Stimulated activated CD4-positive, alpha-beta T cell treated with anti-CD3 and anti-CD28 coated beads, Interleukin-4, amount 100 ng/mL, for 48 hours (primary cell): ENCODE measurements at places on chromosomes 1 and 21.

- no peak for DNase-seq
Measured at GRCh38 chr1:2304921-2305681, 77.0 kb downstream of the SKI start.

DNA sequence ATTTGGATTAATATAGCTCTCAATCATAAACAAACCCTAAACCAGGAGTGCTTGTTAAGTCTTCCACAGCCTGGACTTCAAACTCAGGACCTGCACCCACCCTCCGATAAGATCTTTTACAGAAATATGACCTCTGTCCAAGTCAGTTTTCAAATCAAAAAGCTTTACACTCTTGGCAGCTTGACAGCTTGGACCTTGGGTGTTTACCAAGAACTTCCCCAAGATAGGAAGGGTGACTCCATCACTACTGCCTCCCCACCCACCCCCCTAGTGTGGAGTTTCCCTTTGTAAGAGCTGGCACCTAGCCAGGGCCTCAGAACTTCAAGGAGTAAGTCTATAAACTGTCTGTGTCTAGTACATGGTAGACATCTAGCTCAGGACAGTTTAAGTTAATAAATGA is 9.6 kb downstream of the BCAR3 start:
- DNase-seq: no peak

DNA sequence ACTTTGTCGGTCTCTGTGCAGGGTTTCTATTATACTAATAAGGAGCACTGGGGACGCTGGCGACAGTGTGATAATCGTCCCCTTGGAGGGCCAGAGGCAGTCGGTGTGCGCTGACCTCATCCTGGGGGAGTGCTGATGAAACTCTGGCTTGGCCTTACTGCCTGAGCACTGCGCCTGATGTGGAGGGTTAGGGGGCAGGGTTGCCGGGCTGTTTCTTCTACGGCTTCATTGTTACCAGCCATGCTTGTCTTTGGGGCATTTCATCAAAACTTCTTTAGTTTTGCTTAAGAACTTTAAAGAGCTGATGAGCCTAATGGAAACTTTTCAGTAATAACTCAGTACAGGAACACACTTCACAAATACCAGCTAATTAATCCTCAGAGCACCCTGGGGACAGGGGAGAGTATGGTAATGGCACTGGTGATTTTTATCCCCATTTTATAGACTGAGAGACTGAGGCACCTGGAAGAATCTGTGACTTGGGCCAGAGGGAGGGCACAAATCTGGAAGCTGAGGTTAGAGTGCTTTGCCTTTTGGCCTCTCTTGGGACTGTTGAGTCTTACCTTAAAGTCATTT is 81.8 kb downstream of the PEX14 start:
- DNase-seq: no peak

DNA sequence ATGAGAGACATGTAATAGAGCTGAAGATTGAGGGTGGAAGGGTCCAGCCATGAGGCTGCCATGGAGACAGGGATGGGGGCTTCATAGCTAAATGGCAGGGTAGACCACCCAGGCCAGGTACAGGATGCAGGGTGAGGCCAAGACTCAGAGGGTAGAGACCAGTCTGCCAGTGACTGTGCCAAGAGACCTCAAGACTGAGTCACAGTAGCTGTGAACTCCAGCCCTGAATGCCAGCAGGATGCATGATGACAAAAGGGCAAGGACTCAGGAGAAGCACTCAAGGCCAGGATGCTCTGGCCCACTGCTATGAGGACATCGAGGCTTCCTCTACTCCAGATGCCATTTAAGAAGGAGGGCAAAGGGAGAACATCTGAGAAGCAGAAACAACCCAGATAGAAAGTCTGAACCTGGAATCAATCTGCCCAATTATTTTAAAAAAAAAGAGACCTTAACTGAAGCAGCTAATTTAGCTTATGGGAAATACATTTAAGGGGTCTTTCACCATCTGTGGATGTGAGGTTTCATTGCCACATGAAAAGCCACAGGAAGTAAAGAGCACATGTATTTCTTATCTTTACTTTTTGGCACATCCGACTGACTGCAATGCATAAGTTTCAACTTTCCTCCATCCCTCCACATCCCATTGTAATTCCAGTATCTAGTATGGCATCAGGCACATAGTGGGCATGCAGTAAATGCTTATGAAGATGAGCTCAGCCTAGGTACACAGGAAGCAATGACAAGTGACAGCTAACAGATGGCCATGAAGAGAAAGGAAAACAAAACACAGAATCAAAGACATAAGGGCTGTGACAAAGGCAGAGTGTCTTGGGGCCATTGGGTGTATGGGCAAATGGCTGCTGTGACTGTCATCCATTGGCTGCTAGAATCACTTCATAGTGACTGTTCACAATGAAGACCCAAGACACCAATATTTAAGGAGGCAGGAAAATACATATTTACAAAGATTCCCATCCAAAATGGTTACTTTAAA is 40.2 kb downstream of the SUSD4 start:
- DNase-seq: no peak

- DNase-seq: no peak
Measured at GRCh38 chr1:151893176-151893924, 16.0 kb downstream of the THEM4 start.

DNA sequence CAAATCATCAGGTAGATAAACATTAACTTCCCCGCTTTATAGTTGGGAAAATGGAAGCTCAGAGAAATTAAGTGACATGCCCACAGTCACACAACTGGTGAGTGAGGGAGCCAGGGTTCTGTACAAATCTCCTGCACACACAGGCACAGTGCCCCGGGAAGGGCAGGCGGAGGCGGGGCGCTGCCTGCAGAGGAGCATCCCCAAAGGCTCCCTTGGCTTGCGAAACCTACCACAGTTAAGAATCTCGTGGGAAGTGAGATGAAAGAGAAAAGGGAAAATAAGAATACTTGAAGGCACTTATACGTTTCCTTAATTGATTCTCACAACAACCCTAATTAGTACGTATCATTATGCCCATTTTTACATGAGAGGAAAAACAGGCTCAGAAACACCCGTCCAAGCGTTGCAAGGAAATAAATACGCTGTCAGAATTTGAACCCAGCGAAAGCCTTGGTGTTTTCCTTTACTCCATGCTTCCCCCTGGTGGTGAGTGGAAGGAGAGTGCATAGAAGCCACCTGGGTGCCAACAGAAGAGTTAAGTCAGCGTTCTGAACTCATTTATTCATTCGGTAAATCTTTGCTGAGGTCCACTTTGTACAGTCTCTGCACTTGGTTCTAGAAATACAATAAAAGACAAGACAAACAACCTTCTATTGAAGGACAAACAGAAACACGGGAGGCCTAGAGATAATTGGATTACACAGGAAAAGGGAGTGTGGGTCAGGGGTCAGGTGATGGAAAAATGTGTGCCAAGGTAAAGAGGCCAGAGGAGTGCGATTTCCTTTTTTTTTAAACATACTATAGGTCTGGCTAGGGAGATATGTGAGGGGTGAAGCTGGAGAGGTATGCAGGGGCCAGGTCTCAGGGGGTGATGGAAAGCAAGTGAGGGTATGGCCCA is 28.4 kb downstream of the ACP6 start:
- peak; percentile 47 for DNase-seq

DNA sequence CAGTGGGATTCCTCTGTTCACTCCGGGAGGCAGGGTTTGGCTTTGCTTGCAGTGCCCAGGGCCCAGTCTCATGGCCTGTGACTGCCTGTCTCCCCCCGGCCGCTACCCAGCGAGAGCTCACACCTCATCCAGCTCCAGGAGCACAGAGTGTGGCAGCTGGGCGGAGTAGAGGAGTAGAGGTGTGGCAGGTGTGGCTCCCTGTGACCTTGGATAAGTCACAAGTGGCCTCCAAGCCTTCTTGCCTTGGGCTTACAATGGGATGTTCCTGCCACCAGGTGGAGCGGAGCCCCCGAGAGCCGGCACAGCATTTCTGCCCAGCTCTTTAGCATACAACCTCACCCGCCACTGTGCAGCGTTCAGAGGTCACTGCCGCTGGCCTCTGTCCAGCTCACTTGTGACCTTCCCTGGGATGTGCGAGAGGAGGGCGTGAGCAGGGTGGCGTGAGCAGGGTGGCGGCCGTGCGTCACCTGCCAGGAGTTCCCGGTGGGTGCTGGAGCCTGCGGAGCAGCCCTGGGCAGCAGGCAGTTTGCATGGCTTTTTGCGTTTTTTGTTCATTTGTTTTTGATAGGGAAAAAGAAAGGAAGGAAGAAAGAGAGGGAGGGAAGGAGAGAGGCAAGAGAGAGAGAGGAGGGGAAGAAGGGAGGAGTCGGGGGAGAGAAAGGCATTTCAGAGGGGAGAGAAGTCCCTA is 42.4 kb downstream of the CRYAA start:
- no peak for DNase-seq

DNA sequence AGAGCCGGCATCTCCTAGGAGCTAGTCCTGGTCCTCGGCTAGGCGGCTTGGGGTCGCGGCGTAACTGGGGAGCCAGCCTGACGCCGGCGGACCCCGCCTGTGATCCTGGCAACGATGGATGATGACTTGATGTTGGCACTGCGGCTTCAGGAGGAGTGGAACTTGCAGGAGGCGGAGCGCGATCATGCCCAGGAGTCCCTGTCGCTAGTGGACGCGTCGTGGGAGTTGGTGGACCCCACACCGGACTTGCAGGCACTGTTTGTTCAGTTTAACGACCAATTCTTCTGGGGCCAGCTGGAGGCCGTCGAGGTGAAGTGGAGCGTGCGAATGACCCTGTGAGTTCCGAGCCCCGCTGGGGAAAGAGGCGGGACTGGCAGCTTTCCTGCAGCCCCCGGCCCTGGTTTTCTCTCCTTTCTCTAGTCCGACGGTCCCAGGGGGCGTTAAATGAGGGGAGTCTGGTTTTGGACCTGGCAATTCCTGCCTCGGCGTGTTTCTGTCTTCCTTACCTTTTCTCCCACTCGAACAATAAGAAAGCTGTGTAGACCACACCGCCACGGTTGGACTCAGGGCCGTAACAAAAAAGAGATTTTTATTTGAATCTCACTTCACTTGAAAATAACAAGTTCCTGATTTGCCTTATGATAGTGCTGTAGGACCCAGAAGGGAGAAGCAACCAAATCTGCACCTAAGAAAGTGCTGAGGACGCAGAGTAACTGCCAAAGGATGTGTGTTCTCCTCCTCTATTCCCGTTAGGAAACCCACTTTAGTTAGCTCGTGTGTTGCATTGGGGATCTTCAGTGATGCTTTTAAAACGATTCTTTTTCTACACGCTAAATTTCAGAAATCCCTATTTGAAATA is at the start of gene SPRTN:
Gene SPRTN (plus strand): TSS at position 24 of the 859 bp plus-strand sequence. CDS start 91 bp downstream, at position 115.
- no peak for DNase-seq

DNA sequence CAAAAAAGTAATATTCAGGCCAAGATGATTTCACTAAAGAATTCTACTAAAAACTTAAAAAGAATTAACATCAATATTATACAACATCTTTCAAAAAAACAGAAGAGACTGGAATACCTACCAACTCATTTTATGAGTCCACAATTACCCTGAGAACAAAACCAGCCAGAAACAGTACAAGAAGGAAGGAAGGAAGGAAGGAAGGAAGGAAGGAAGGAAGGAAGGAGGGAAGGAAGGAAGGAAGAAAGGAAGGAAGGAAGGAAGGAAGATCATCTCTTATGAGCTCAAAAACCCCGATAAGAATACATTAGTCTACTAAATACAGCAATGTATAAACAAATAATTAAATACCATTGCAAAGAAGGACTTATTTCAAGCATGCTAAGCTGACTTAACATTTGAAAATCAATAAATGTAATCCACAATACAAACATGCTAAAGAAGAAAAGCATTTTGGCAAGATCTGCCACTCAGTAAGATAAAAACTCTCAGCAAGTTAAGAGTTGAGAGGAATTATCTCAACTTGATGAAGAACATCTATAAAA is 149.9 kb upstream of the RGS18 start:
- no peak for DNase-seq
